ENCODE measurements at places on chromosomes 2 and 18.

DNA sequence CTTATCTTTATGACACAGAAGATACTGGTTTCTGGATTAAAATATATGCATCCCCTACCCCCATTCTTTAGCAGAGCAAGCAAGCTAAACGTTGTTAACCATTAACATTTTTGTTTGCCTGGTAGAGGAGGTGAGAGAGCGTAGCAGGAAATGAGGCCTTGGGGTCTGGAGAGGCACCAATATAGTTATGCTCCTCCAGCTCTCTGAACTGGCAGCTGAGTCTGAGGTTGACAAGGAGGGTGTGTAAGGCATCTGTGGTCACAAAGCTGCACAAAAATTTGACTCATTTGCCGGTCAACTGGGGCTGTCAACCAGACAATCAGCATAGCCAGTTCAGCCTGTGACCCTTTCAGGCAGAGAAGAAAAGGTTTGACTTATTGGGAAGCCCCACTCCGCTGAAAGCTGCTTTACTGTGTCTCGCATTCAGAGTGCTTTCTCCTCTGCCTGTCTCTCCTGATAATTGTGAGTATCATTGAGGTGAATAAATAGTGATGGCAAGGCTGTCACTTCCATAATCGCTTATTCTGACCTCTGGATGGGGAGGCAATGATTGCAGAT is 647.5 kb upstream of the SETBP1 start:
- DNase-seq, result no peak

DNA sequence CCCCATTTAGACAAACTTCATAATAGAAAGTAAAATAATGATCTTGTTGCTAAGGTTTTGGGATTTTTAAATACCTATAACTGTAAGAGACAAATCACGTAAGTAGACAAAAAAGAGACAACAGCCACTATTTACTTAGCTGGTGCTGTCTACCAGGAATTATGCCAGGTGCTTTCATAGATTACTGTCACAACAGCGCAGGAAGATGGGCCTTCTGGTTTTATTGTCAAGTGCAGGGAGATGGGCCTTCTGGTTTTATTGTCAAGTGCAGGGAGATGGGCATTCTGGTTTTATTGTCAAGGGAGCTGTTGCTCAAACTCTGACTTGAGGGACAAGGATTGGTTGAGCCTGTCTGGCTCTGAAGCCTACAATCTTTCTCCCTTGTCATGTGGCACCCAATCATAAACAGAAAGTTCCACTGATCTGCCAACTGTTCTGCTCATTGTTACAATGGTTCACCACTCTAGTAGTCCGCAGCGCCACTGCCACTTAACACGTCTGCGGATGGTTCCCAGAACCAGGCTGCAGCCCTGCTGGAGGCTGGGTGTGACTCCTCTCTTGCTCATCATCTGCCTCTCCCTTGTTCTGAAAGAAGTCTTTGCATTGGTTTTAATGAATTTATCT is 95.0 kb downstream of the RNF144A start:
- DNase-seq, result no peak

DNA sequence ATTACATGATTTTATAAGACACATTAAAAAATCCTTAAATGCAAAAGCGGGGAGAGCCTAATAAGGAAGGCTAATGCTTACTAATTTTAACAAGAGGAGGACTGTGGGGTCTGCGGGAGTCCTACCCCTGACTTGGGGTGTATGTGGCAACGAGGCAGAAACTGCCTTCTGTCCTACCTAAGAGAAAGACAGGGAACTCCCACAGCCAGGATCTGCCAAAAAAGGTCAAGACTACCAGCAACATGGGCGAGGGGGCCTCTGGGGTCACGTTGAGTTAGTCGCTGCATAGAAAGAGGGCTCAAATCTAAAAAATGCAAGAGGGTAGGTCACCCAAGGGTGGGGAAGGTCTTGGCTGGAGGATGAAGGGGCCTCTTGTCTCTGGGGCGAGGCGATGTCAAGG is 529 bp upstream of the AMER3 start:
- no peak for DNase-seq

- no peak for DNase-seq
Measured at GRCh38 chr2:79005216-79005615, 20.3 kb upstream of the REG3G start.

DNA sequence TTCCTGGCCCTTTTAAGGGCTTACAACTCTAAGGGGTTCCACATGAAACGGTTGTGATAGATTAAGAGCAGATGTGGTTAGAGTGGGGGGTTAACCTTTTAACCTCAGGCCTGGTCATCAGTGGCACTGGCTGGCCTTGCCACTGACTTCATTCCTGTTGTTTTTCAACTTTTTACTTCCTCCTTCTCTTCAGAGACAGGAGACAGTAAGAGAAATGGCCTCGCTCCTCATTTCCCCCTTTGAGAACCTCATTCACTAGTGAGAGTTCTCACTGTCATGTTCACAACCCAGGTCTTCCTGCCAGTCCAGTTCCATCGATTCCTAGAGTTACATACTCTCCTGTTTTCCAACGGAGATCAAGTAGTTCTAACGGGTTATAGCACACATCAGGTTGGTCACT is 101.6 kb upstream of the SLC1A4 start:
- DNase-seq, result no peak
